ENCODE measurements at places on chromosomes 12 and 14.

DNA sequence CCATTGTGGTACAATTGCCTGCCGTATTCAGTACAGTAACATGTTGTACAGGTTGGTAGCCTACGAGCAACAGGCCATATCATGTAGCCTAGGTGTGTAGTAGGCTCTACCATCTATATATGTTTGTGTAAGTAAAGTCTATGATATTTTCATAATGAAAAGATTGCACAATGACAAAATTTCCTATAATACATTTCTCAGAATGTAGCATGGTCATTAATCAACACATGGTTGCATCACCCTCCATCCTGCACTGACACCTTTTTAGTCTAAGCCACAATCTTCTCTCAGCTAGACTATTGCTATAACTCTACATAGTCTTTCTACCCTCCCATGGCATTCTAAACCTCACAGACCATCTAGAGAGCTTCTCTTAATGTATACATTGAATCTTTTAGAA lies 158.5 kb upstream of the HMGA2 start:
- DNase-seq: no peak

DNA sequence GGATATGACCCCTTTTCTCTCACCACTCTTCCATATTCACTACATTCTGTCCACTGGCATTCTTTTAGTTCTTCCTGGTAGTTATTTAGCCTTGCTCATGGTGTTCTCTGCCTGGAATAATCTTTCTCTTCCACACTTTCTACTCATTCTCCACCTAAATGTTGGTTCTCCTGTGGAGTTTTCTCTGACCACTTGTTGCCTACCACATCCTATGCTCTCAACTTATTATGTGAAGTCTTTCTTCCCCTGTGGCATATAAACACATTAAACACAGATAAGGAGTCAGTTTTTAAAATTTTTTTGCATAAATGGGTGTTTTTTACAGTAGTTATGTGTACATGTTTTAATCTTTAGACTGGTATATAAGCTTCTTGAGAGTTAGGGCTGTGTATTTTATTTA lies 3.3 kb upstream of the SMARCC2 start:
- no peak for DNase-seq

DNA sequence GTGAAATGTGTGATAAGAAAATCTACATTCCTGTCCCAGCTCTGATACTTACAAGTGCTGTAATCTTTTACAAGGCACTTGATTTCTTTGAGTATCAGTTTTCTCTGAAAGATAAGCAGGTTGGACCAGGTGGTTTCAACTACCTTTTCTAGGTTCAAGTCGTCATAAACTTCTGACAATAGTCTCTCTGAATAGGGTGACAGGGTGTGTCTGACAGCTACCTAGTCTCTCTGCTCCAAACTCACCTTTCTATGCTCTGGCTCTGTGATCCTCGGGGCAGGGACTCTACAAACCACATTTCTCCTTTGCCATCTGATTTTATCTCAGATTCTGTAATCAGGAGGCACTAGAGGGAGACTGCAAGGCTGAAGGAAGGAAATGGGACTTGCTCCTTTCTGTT lies 137.7 kb upstream of the SYT1 start:
- no peak for DNase-seq

- no peak for DNase-seq
These were observed 14.7 kb downstream of the PIK3C2G start for GRCh38 chr12:18275981-18276380.

DNA sequence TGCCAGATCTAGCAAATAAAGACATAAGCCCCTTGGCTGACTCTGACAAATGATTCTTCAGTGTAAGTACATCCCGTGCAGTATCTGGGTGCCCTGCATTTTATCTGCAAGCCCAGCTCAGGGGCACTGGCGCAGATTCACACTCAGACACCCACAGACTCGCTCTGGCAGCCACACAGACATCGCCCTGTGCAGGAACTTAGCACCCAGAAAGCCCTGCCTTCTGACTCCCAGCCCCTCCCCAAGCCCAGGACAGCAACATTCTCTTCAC lies 44.9 kb upstream of the NCOR2 start:
- no peak for DNase-seq

- no peak for DNase-seq
These were observed 65.1 kb upstream of the KTN1 start for GRCh38 chr14:55514819-55515490.

GRCh38 chr14:93989939-93990338 lies 7.2 kb upstream of the CCDC197 start:
- DNase-seq: no peak

- no peak for DNase-seq
These were observed 14.8 kb downstream of the CDKL1 start for GRCh38 chr14:50381823-50382287.

DNA sequence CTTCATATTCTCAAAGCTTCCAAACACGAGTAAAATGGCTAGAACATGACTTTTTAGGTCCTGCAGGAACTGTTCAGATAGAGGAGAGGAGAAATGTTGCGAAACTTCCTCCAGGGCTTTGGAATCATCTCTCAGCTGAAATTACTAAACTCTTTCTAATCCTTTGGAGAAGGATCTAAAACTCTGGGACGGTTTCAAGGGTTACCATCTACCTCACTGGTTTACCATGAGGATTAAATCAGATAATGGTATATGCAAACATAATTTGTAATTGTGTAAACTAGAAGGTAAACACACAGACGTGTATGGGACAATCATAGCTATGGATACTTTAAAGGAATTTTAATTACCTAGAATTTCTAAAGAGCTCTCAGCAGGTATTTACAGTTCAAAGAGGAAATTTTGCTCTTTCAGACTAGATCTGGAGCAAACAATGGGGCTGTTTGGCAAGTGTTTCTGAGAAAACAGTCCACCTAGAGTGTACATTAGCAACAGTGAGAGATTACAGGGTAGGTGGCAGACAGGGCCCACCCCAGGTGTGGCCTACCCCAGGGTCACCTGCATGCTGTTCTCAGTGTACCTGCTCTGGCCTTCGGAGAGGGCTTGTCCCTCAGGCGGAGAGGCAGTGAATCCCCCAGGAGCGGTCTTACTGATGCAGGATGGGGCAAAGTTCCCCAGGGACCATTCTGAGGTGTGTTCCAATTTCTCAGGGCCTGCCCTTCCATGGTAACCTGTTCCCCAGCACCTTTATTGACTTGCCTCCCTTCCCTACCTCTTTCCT lies 124.7 kb upstream of the MAX start:
- no peak for DNase-seq

DNA sequence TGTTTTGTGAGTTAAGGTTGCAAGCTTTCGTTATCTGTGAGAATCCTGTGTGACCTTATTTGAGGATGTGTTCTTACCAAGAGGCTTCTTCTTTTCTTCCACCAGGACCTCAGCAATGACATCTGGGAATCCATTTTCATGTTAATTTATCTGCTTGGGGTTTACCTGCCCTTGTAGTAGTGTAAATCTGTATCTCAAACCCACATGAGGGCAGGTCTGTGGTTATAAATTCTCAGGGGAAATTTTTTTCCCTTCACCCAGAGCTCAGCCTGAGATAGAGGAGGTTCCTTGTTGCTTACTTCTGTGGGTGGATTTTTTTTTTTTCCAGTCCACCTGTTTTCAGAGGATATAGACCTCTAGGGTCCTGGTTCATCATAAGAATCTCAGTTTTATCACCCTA lies 70.8 kb downstream of the AKAP6 start:
- no peak for DNase-seq

GRCh38 chr14:43792980-43793379 lies 714.1 kb downstream of the FSCB start:
- no peak for DNase-seq

DNA sequence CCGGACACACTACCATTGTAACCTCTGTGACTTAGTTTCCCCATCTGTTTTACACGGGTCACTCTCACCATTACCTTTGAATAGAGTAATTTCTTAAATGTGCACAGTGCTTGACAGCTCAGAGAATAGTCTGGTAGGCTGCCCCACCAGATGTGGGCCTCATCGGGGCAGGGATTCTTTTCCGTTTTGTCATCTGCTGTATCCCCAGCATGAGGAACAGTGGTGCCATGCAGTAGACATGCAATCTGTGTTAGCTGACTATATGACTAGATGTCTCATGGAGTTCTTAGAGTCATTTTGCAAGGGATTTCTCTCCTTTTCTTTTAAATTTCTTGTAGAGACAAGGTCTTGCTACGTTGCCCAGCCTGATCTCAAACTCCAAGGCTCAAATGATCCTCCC lies 44.9 kb upstream of the PLEKHG3 start:
- no peak for DNase-seq

GRCh38 chr14:105465209-105466031 lies 9.2 kb upstream of the CRIP2 start:
- DNase-seq: no peak

GRCh38 chr12:58548801-58549200 lies 371.5 kb downstream of the LRIG3 start:
- DNase-seq: no peak

DNA sequence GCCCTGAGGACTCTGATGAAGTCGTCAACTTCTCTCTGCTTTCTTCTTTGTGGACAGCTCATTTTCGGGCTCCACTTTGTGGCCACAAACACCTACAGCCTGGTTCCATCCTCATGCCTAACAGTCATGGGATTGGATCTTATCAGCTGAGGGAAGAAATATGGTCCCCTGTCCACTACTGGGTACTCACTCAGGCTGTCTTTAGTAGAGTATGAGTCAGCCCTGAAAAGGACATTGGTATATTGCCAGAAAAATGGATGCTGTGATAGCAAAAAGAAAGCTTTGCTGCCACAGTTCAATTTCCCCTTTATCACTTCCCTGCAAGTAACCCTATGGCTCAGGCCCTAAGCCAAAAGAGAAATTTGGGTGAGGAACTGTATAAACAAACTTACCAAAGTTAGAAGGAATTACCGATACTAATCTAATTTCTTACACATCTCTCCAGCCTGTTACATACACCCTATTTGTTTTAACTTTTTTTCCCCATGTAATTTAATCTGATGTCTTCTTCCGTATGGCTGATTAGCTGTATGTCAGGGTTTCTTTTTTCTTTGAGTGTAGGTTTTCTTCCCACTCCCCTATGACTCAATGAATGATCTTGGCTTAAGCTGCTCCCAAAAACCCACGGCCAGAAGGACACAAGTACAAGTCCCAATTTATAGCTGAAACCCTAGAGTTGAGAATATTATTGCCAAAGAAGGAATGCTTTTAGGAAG lies 29.1 kb downstream of the MTHFD1 start:
- DNase-seq: no peak

DNA sequence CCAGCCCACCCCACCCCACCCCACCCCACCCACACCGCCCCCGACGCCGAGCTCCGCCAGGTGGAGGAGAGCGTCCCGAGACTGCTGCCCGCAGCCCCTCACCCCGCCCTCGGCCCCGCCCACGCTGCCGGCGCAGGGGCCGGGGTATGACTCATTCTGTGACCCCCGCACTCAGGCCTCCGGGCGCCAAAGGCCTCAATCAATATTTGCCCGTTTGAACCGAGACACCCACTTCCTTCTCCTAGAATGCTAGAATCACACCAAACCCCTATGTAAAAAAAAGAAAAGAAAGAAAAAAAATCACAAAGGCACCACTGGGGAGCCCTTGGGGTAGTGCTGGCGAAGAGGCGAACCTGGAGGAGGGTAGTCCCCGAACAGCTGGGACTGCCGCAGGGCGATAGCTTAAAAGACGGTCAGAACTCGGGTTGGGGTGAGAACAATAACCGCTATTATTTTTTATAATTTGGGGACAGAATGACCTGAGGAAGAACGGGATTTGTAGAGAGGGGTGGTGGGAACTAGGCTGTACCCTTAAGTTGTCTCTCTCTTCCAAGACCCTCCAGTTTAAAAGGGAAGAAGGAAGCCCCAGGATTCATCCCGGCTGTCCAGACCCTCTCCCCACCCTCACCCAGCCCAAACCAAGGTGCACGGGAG lies 894 bp downstream of the KRT8 start:
- DNase-seq: no peak

DNA sequence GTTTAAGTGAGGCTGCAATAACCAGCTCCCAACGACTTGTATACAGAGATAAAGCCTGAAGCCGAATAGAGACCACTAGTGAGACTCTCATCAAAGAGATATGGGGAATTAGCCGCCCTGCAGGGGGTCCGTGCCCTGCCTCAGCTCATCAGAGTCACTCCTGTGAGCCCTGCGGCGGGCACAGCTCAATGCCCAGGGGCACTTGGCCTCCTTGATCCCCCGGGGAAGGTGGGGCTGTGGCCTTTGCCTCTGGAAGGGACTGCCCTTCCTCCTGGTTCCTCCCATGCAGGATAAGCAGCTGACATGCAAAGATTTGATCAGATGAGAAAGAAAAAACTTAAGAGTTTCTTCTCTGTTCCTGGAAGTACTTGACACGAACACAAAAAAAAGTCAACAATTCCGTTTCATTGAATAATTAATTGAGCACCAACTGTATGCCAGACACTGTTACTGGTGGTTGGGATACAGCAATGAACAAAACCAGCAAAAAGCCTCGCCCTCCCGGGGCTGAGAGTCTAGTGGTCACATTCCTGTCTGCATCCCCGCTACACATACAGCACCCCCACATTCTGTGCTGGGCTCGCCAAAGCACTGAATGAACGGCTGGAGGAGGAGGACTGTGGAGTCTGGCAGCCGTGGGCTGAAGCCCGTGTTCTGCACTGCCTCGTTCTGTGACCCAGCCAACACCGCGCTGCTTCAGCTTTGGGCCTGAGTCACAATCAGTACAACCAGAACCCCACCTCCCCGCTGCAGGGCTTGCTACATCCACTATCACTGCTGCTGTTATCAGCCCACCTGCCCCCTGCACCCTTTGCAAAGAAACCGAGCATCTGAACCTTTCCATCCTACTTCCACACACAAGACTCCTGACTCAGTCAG lies 10.3 kb downstream of the TTC7B start:
- no peak for DNase-seq

DNA sequence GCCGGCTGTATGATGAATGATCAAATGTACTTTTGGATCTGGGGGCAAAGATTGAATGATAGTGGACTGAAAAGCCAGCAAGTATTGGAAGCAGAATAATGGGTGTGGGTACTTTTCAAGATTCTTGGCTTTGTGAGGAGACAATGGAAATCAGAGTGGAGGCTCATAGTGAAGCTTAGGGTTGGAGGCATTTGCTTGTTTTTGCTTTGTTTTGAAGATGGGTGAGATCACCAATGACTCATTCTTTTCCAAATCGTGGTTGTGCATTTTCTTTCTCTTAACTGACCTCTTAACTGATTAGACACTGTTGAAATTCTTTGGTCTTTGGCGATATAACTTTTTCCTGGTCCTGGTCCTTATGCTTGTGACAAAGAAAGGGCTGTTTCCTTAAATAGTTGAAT lies 54.4 kb downstream of the PELI2 start:
- DNase-seq: no peak

DNA sequence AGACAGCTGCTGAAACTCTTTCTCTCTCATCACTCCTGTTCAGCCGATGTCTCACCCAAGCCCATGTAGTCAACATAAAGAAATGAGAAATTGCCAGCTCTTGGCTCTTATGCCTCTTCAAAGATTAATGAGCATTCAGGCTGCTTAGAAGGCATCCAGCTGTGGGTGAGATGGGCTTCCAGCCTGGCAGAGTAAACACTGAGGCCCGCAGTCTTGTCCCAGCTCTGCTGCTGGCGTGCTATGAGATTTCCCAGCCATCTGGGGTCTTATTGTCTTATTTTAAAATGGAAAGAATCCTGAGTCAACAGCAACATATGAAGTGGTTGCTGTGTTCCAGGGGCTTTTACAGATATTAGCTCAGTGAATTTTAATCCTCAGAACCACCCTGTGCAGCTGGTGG lies 12.6 kb downstream of the RXYLT1 start:
- no peak for DNase-seq

GRCh38 chr14:104264495-104265265 lies 126.3 kb downstream of the KIF26A start:
- DNase-seq: no peak

- no peak for DNase-seq
These were observed 10.6 kb upstream of the TBPL2 start for GRCh38 chr14:55450987-55451386.

- no peak for DNase-seq
These were observed 37.2 kb downstream of the LRP6 start for GRCh38 chr12:12229556-12230092.

Data from activated CD4-positive, alpha-beta T cell treated with anti-CD3 and anti-CD28 coated beads, Interleukin-2, amount 10 ng/mL, durations not matched to agents 7 days and 5 days (primary cell).